ENCODE measurements at places on chromosomes 16 and 17.

DNA sequence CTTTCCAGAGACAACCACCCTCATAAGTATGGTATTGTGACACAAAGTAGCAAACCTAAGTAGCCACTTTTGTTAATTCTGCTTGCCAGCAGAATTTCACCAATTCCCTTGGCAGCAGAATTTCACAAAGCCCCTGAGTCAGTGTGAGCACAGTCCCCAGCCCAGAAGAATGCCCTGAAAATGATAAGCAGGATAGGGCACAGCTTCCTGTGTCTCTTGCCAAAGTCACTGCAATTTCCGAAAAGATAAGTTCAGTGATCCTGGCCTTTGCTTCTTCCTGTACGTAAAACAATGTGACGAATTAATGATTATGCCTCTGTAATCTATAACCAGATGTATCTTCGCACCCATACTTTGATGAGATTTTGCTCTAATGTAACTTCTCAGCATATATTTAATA is 16.0 kb upstream of the WIPF2 start:
- DNase-seq = no peak

DNA sequence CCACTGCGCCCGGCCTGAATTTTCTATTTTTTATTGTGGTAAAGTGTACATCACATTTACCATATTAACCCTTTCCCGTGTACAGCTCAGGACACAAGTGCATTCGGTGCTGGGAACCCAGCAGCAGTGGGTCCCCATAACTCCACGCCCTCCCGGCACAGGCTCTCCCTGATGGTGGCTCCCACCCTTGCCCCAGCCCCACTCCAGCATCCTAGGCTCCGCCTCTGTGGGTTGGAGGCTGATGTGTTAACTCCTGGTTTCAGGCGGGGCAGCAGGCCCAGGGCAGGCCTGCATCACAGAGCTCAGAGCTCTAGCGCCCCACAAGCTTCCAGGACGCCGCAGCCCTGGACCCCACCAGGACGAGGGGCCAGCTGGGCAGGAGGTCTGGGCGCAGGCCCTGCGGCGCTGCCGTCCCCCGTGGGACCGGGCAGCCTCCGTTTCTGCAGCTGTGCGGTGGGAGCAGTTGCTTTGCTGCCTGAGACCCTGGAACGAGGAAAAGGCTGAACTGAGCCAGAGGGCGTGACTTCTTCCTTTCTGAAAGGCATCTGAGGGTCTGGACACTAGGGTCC is 19.6 kb downstream of the ZFPM1 start:
- no peak for DNase-seq

DNA sequence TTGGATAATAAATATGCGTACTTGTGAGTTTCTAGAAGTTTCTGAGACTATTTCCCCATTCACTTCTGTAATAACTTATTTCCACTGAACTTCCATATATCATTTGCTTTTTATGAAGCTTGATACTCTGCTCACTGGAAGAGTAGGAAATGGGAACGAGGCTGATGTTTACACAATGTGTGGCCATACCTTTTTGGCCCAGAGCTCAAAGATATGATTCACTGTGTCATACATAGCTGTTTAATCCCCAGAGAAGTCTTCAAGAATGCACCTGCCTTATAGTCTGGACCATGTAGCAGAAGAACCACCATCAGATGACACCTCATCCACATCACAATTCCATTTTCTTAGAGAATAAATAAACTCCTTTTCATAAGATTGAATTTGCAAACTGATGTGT is 40.3 kb upstream of the TEKT3 start:
- no peak for DNase-seq

- no peak for DNase-seq
These were observed 37.1 kb upstream of the CSNK2A2 start for GRCh38 chr16:58234831-58235595.

- DNase-seq = no peak
These were observed 117.8 kb downstream of the KCNJ12 start for GRCh38 chr17:21493993-21494392.

- no peak for DNase-seq
These were observed 12.9 kb downstream of the G6PC1 start for GRCh38 chr17:42913522-42913921.

- DNase-seq = peak; percentile 75
These were observed at the start of gene TTLL6 for GRCh38 chr17:48816774-48817590. Gene TTLL6, minus strand, starts transcription at chr17:48817229. Its CDS starts 157 bp downstream, at chr17:48817072.

DNA sequence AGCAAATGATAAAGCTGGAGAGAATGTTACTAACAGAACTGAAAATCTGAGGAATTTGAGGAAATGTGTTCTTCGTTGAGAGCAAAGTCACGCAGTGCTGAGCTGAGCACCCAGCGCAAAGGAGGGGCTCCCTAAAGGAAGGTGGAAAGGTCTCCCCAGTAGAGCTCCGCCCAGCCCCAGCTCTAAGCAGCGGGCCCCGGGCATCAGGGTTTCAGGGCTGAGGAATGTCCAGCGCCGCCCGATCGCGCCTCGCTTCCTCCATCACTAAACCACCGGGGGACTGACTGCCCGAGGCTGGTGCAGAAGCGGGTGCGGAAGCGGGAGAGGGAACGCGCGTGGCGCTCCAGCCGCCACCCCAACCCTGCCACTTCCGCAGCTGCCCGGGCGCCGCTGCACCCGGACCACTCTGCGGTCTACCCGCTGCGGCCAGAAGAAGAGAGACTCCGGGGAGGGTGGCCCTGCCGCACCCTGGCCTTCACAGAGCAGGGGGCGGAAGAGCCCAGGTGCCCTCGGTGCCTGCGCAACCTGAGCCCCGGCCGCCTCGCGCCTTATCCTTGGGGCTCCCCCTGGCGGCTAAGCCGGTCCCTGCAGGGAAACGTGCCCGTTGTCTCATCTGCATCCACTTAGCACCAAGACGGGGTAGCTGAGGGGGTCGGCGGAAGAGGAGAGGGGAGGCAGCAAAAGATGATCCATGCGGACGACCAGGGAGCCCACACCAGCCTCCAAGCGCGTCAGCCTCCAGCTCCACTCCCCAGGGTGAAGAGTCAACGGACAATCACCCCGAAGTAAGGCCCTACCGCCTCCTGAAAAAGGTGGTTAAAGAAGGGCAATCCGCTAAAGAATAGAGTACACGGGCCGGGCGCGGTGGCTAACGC is 12.4 kb upstream of the GUCY2D start:
- peak; percentile 91 for DNase-seq

DNA sequence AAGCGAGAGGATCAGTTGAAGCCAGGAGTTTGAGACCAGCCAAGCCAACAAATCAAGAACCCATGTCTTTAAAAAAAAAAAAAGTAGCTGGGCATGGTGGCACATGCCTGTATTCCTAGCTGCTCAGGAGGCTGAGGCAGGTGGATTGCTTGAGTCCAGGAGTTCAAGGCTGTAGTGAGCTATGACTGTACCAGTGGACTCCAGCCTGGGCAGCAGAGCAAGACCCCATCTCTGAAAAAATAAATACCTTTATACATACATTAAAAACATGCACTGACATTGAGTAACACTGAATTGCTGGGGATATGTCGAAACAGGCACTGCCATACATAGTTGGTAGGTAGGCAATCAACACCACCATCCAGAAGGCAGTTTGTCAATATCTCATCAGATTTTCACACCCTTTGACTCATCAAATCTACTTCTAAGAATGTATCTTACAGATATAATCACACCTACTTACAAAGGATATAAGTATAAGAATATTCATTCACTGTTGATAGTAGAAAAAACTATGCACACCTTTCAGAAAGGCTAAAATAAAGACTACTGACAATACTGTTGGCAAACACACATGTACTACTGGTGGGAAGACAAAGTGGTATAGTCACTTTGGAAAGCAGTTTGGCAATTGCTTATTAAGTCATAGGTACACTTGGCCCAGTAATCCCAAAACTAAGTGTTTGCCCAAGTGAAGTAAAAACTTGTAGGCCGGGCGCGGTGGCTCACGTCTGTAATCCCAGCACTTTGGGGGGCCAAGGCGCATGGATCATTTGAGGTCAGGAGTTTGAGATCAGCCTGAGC is 6.4 kb upstream of the CEP20 start:
- peak; percentile 45 for DNase-seq

GRCh38 chr17:11598274-11599221 is at the start of gene DNAH9:
Gene DNAH9, plus strand, starts transcription at chr17:11598470. Its CDS starts 29 bp downstream, at chr17:11598499.
- no peak for DNase-seq

DNA sequence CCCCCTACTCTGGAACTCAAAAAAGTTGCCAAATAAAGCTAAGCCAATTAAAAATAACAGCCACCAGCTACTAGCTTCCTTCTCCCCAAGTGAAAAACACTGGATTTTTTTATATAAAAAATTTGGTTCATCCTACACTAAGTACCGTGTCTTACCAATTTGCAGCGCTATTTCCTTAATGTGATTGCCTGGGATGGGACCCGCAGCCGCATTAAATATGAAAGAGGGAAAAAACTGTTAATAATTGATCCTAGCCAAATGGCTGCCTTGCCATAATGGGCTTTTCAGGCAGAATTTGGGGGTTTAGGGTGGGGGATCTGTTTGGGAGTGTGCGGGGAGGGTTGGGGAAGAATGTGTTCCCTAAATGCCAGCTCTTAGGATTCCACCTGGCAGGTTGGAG is 2.0 kb downstream of the HOXB9 start:
- no peak for DNase-seq

- DNase-seq = no peak
These were observed 2.0 kb upstream of the GLIS2 start for GRCh38 chr16:4313563-4314531.

- DNase-seq = peak; percentile 33
These were observed 5.9 kb upstream of the MAP2K3 start for GRCh38 chr17:21278450-21279197.

DNA sequence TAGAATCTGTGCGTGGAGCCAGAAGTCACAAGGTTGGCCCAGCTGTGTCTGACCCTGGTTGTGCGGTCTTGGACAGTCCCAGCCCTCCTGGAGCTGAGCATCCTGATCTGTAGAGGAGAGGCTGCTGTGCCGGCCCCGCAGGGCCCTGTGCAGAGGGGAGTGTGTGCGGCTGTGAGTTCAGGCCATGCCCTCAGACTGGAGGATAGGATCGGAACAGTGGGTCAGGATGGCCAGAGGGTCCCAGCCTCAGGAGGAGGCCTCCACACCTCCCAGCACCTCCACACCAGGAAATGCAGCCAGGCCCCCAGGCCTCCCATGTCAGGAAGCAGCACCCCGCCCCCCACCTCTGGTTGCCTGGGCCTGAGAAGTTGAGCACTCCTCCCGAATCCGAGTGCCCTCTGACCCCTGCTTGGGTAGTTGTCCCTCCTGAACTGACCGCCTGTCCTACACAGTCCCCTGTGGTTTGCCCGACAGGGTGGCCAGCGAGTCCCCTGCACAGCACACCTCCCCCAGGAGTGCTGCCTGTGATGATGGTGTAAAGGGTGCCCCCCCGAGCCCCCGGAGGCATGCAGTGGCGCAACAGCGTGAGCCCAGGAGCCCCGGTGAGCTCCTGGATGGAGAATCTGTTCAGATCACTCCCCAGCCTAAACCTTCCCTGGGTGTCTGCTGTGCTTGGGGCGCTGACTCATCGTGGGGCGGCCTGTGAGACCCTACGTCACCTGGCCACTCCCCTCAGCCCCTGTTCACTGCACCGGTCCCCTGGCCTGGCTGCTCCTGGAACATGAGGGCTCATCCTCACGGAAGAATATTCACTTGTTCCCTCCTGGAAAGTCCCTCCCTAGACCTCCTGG is 285.2 kb downstream of the SEC14L1 start:
- no peak for DNase-seq

DNA sequence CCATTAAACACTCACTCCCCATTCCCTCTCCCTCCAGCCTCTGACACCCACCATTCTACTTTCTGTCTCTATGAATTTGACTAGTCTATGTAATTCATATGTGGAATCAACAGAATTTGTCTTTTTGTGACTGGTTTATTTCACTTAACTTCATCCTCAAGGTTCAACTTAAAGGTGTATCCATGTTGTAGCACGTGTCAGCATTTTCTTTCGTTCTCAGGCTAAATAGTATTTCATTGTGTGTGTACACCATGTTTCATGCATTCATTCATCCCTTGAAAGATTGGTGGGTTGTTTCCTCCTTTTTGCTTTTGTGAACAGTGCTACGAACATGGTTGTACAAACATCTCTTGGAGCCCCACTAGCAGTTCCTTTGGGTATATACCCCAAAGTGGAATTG is 36.0 kb downstream of the ATP2C2 start:
- no peak for DNase-seq

GRCh38 chr17:40123811-40124114 is 2.0 kb downstream of the MSL1 start:
- no peak for DNase-seq

GRCh38 chr17:30905742-30906100 is 317 bp downstream of the TEFM start:
- DNase-seq = no peak

GRCh38 chr17:36598951-36599401 is 2.4 kb upstream of the MRM1 start:
- DNase-seq = no peak

GRCh38 chr17:57105591-57105990 is 20.5 kb downstream of the AKAP1 start:
- DNase-seq = no peak

GRCh38 chr17:13750816-13751793 is 149.4 kb upstream of the HS3ST3A1 start:
- DNase-seq = no peak

GRCh38 chr16:1403733-1404132 is 10.8 kb downstream of the UNKL start:
- no peak for DNase-seq

DNA sequence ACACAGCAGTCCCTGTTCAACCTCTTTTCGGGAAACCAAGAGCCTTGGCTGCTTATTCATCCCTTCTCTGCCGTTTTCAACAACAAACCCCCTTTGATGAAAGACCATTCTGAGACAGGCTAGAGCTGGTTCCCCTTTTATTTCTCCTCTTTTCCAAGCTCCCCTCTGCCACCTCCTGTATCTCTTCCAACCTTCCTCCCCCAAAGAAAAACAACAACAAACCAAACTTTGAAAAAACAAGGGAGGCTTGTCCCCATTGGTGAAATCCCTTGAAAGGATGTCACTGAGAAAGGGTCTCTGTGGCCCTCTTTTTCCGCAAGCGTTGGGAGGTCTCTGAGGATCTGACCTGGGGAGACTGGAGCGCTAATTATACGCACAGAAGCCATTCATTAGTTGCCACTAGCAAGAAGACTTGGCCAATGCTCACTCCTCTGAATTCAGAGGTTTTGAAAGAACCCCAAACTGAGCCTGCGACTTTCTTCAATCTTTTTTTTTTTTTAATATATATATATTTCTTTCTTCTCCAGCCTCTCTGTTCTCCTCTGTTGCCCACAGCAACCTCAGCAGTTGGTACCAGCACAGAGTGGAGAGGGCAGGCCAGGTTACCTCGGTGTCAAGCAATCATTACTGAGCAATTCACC is 101.4 kb downstream of the PITPNC1 start:
- DNase-seq = no peak

- DNase-seq = no peak
These were observed 6.9 kb upstream of the EFTUD2 start for GRCh38 chr17:44906010-44906646.

DNA sequence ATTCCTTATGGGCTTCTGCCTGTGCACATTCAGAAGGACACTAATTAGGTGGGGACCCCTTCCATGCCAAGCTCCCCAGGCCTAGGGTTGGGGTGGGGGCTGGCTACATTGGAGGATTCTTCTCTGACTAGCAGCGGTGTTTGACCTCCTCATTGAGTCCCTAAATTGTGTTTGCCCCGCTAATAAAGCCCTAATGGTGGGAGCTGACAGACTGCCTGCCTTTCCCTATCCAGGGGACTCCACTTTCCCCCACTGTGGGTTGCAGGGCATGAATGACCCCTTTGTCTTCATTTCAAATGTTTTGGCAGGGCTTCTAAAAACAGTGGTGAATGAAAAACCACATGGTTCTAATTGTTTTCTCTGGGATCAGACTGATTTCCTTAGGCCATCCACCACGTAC is 476.8 kb upstream of the CDH11 start:
- no peak for DNase-seq
